ENCODE measurements at places on chromosomes 6 and 20. TPM values are rescaled to one million over a fixed set of nuclear protein-coding genes. Genes with fewer than 3 reads are reported as not detected.

The CTCFL gene
- total RNA-seq: not detected

The SERINC3 gene
- 61.6 TPM for total RNA-seq

The SLC17A1 gene
- total RNA-seq: not detected

The MYLK2 gene
- total RNA-seq: 0.13 TPM

The STMN3 gene
- total RNA-seq: 21.6 TPM

The TMEM200A gene
- total RNA-seq: 1.4 TPM

The SEMG1 gene
- total RNA-seq: not detected

The DYNLT2 gene
- 1.9 TPM for total RNA-seq

The LY6G5C gene
- 4.5 TPM for total RNA-seq

The MRS2 gene
- 31.5 TPM for total RNA-seq

The MAN1A1 gene
- total RNA-seq: 38.4 TPM

The CRIP3 gene
- not detected for total RNA-seq

The TMEM244 gene
- not detected for total RNA-seq

The OXT gene
- total RNA-seq: 0.79 TPM

The TBC1D22B gene
- total RNA-seq: 14.4 TPM

The CLPSL2 gene
- total RNA-seq: not detected

The ABHD16B gene
- not detected for total RNA-seq

The TXLNB gene
- total RNA-seq: 0.13 TPM

The DEFB128 gene
- not detected for total RNA-seq

The GRM1 gene
- total RNA-seq: not detected

DNA sequence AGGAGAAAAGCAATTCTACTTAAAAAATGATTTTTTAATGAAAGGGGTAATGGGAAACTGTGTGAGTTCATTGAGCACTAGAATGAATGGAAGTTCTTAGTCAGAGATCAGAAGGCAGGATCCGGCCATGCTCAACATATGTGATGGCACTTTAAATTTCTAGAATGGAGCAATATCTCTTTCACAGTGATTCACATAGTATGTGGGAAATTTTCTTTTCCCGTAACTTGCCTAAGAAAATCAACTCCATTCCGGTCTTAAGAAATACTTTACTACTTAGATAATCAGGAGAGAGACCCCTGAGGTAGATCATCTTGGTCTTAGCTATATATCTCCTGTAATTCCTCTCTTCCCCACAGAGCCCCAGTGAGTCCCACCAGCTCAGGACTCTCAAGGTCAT lies 131.8 kb downstream of the SCML4 start:
- DNase-seq: no peak

GRCh38 chr6:108800427-108800864 lies 47.8 kb upstream of the ARMC2 start:
- DNase-seq: no peak

GRCh38 chr20:47243532-47244305 lies 112.8 kb downstream of the ZMYND8 start:
- no peak for DNase-seq

GRCh38 chr20:23596579-23597250 lies 9.0 kb downstream of the CST9 start:
- no peak for DNase-seq

- DNase-seq: no peak
These were observed 20.3 kb downstream of the ANKS1A start for GRCh38 chr6:34909320-34909883.

- DNase-seq: no peak
These were observed 16.9 kb downstream of the STK4 start for GRCh38 chr20:44983093-44983674.

GRCh38 chr20:49668181-49668877 lies 45.3 kb downstream of the B4GALT5 start:
- DNase-seq: peak; percentile 93

GRCh38 chr20:63046841-63047240 lies 40.1 kb upstream of the BHLHE23 start:
- no peak for DNase-seq

GRCh38 chr6:45185403-45186251 lies 142.5 kb upstream of the RUNX2 start:
- no peak for DNase-seq

DNA sequence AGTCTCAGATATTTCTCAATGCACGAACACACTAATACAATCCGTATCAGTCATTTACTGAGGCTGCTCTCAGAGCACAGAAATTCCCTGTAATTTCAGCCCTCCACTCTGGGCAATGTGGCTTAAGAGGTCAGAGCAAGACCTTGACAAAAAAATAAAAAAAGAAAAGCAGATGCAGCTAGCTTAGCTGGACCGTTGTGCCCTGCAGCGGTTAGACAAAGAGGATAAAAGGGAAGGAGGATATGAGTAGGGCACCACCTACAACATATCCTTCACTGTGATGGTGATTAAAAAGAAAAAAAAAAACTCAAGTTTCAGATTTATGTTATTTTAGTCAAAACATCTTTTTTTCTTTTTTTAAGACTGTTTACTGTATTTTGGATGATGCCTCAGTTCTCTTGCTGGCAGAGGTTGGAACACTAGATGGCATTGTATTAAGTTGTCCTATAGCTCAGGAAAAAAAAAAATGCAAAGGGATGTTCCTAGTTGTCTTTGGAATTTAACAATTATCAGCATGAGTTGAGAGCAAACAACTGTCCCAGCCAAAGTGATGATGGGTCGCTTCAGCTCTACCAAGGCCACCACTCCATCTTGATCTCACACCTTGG lies 59.9 kb downstream of the ANKEF1 start:
- no peak for DNase-seq

- DNase-seq: no peak
These were observed 281.9 kb downstream of the EPM2A start for GRCh38 chr6:145453376-145453775.

DNA sequence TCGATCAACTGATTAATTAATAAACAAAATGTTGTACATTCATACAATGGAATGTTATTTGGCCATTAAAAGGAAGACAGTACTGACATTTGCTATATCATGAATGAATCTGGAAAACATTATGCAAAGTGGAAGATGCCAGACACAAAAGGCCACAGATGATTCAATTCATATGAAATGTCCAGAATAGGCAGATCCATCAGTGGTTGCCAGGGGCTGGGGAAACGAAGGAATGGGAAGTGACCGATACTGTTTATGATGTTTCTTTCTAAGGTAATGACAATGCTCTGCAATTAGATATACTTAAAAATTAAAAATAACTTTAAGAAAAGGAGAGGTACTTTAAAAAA lies 37.2 kb downstream of the ELOVL5 start:
- DNase-seq: no peak

- DNase-seq: no peak
These were observed 45.1 kb downstream of the CPNE5 start for GRCh38 chr6:36793913-36794712.

DNA sequence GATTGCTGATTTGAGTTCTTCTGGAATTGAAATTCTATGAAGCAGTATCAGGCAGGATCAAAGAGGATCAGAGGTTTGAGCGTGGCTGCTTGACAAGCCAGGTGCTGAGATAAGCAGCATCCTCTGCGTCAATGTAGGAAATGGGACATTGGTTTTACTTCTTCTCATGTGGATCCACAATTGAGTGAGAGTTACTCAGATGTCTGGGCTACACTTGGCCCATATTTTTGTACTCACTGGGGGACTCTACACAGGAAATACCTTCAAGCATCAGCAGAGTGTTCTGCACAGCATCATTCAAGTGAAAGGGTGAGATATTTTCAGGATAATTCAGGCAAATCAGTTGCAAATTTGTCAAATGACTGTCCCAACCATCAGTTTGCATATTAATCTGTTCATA lies 613.9 kb upstream of the ARID1B start:
- DNase-seq: no peak

- DNase-seq: no peak
These were observed 58.3 kb downstream of the LAMP5 start for GRCh38 chr20:9572670-9573069.

GRCh38 chr20:50320901-50321796 lies 130.5 kb downstream of the CEBPB start:
- DNase-seq: no peak

- DNase-seq: no peak
These were observed 50.0 kb downstream of the ISM1 start for GRCh38 chr20:13271098-13271497.

GRCh38 chr6:141359953-141360352 lies 772.8 kb upstream of the GJE1 start:
- DNase-seq: no peak

- no peak for DNase-seq
These were observed 11.4 kb downstream of the TJAP1 start for GRCh38 chr6:43488667-43489276.

GRCh38 chr20:45545754-45546453 lies 1.3 kb downstream of the EPPIN start:
- no peak for DNase-seq

DNA sequence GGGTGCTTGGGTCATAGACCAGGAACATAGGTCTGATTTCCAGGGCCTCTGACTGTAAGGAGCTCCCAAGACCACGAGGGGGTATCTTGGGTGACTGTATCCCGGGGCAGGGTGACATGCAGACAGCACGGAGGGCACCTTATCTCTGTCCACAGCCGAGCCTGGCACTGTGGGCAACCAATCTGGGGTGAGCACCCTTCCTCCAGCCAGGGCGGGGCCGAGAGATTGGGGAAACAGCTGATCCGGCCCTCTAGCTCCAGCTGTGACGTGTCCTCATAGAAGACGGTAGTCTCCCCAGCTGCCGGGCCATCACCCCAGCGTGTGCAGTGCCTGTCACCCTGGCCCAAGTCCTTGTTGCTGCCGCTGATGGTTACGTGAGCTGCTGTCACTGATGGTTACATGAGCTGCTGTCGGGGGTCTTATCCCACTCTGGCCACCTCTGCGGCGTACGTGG lies 139.6 kb upstream of the RNF24 start:
- no peak for DNase-seq

GRCh38 chr6:7769702-7770101 lies 43.8 kb downstream of the BMP6 start:
- no peak for DNase-seq

DNA sequence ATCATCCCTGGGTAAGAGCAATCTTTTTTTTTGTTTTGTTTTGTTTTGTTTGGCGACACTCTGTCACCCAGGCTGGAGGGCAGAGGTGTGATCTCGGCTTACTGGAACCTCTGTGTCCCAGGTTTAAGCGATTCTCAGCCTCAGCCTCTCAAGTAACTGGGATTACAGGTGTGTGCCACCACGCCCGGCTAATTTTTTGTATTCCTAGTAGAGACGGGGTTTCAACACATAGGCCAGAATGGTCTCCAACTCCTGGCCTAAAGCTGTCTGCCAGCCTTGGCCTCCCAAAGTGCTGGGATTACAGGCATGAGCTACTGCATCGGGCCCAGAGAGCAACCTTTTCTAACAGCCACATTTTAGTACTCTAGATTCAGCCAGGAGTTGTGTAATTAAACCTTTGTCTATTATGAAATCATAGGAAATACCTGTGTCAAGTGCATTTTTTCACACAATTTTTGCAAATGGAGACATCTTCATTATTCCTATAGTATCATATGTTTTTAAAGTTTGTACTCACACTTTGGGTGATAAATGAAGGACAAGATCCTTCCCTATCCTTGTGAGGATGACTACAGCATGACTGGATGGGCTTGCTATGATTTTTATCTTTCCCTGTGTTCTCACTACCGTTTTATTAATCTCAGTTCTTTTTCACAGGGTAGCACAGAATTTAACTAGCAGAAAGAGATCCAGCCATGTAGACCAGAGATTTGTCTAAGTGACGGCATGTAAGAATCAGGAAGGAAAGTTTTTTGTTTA lies 82.6 kb downstream of the OR2B2 start:
- DNase-seq: no peak

GRCh38 chr6:133214267-133214666 lies 26.9 kb upstream of the EYA4 start:
- DNase-seq: no peak

- no peak for DNase-seq
These were observed 1287.0 kb upstream of the GJE1 start for GRCh38 chr6:140845701-140846100.

GRCh38 chr6:105713474-105714118 lies 310.7 kb upstream of the PREP start:
- no peak for DNase-seq

- no peak for DNase-seq
These were observed 379.9 kb downstream of the C6orf118 start for GRCh38 chr6:164929408-164929977.

- DNase-seq: no peak
These were observed 837 bp downstream of the TRAM2 start for GRCh38 chr6:52576054-52576391.

- no peak for DNase-seq
These were observed 179.2 kb upstream of the PHACTR1 start for GRCh38 chr6:12537389-12537788.

- DNase-seq: no peak
These were observed 41.9 kb upstream of the TNFRSF21 start for GRCh38 chr6:47351621-47352020.

GRCh38 chr6:111087106-111087835 lies at the start of gene SLC16A10:
SLC16A10 (plus strand) TSS chr6:111087503; CDS start chr6:111087753, 250 bp downstream.
- peak; percentile 48 for DNase-seq

DNA sequence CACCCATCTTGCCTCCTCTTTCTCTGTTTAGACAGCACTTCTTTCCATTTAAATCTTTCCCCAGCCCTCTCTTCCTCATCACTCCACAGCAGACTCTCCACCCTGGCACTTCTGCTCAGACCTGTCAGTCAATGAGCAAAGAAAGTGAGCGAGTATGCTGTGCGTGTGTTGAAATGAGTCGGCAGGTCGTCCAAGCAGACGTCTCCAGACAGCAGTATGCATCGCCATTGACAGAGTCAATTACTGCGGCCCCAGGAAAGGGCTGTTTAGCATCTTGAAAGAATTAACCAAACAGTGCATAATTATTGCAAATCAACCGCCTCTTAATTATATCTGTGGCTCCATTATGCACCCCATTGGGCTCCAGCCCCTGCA lies 54.8 kb upstream of the KCNG1 start:
- DNase-seq: no peak

GRCh38 chr6:39296745-39297640 lies 17.2 kb downstream of the KCNK17 start:
- no peak for DNase-seq

DNA sequence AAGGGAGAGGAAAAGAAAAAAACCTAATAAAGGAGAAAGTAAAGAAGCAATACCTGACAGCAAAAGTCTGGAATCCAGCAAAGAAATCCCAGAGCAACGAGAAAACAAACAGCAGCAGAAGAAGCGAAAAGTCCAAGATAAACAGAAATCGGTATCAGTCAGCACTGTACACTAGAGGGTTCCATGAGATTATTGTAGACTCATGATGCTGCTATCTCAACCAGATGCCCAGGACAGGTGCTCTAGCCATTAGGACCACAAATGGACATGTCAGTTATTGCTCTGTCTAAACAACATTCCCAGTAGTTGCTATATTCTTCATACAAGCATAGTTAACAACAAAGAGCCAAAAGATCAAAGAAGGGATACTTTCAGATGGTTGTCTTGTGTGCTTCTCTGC lies 70.8 kb upstream of the RNF146 start:
- DNase-seq: no peak

- DNase-seq: no peak
These were observed 179.8 kb downstream of the DTNBP1 start for GRCh38 chr6:15483060-15483459.

- no peak for DNase-seq
These were observed 45.4 kb downstream of the CDS2 start for GRCh38 chr20:5172167-5172601.

- DNase-seq: no peak
These were observed 466.6 kb upstream of the JAG1 start for GRCh38 chr20:11140359-11140758.
